NCI-H2081 (cell line): ENCODE measurements at places on chromosomes 6 and 20.

GRCh38 chr6:45599053-45599452 lies 221.3 kb upstream of the SUPT3H start:
- DNase-seq: no peak

- no peak for DNase-seq
These were observed 168.2 kb downstream of the DLL1 start for GRCh38 chr6:170122651-170123050.

- no peak for DNase-seq
These were observed 14.6 kb downstream of the RTN4IP1 start for GRCh38 chr6:106614592-106615257.

DNA sequence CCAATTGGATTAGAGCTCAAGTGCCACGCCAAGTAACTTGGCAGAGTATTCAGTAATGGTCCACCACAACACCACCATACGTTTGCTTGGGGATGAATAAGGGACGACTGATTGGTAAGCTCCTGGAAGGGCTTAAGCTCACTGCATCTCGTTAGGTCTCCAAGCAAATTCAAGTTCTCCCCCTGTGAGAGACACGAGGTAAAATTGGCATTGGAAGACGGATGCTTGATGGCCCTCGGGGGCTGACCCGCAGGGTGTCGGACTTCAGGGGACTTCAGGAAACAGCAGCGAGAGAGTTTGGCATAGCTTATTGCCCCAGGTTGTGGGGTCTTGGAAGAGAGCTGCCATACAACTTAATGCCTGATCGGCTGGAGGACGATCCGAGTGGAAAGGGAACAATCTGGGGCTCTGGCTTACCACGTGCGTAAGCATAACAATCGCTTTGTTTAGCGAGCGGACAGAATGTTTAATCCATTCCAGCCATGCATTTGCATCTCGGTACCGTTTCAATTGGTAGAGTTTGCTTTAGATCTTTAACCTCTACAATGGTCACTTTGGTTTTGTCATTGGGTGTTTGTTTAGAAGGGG lies 4.8 kb upstream of the ZNFX1 start:
- no peak for DNase-seq

DNA sequence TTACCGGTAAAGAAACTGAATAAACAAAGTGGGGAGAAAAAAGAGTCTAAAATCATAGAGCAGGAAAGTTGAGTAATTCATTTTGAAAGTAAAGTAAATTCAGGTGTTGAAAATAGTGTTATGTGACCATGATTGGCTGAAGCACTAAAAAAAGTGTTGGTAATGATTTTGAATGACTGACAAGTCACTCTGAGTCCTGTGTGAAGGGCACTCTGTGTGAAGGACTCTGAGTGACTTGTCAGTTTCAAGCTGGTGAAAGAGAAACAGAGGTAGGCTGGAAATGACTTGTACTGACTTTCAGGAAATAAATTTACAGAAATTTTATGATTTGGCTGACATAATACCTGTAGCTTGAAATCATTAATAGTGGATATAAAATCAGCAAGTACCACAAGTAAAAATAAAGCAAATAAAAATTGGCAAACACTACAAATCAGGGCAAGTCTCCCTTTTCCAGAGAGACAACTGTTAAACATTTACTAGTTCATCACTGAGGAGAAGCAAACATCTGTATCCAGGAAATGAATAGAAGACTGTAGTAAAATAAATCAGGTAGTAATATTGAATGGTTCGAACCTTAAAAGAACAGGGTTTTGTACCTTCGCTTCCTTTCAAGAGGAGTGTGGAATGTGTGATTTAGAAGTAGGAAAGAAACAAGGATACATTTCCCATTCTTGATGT lies 630.6 kb downstream of the GRIK2 start:
- no peak for DNase-seq

GRCh38 chr20:32474967-32475811 lies 109.9 kb downstream of the NOL4L start:
- DNase-seq: no peak

GRCh38 chr6:1091900-1092299 lies 220.0 kb upstream of the FOXQ1 start:
- no peak for DNase-seq

DNA sequence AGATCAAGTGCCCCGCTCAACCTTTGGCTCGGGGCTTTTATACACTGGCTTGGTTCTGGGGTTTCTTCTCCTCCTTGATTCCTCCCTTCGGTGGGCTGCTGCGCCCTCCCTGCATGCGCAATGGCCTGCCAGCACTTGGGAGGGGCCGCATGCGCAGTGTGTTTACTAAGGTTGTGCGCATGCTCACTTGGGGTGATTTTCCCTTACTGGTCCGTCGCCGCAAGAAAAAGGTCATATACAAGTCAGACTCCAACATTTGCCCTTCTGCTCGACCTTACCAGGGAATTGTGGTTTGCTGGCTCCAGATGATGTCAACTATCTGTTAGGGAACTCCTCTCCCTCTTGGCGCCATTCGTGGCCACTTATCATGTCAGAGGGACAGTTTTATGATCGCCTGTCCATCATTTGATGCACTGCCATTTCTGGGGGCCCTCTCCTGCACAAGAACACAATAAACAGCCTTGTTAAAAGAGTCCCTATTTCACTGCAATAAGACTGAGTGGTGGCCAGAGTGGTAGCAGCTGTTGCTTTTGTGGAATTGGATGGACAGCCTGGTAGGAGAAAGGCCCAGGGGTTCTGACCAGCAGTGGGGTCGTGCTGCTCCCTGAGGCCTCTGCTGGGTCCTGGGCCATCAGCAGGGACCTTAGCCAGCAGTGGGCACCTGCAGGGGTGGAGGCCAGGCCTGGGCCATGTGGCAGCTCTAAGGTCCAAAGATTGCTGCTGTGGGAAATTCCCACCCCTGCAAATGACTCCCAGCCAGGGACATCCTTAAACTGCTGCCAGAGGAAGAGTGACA lies 2.8 kb upstream of the LBP start:
- peak; percentile 73 for DNase-seq

GRCh38 chr6:148667395-148667794 lies 79.4 kb upstream of the UST start:
- no peak for DNase-seq

- no peak for DNase-seq
These were observed 225.7 kb downstream of the SAMD5 start for GRCh38 chr6:147734151-147734550.

DNA sequence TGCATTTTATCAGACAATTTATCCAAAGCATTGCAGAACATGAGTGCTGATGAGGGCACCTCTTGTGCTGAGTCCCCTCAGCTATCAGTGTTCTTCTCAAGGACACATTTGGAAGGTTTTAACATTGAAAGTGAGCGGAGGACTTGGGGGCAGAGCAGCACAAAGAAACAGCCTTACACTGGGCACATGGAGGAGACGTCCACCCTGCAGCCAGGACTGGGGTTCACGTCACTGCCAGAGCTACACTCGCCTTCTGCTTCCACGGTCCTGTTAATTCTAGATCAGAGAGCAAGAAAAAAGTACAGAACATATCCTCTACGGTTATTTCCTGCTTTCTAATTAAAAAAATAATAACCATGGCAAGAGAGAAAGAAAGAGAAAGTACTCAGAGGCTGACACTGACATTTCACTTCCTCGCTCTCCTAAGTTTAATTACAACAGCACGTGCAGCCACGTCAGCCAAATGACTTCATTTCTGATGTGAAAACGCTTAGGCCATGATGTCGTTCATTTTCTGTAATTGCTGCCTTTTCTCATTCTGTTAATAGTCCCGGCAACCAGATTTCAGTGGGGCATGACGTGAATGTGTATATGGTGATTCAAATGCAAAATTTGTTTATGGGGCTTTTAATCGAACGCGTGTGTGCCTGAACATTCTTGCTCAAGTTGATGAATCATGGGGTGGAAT lies 5.1 kb downstream of the PRND start:
- DNase-seq: no peak

DNA sequence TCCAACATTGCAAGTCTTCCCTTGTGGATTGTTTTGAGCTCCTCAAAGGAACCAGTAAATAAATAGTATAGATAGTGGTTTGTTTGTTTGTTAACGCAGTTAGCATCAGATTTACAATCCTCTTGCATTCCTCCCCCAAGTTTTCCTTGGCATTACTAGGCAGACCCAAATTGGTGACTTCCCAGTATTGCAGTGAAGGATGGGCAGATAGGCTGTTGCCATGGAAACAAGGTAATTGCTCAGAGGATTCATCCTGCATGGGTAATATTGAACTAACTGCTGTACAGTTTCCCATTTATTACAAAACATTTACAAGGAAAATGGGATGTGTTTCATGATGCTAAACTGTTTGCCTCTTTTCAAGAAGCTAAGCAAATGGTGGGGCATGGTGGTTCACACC lies 477.2 kb downstream of the EPM2A start:
- DNase-seq: no peak

GRCh38 chr20:40954521-40955165 lies 74.0 kb upstream of the TOP1 start:
- no peak for DNase-seq

GRCh38 chr6:131430531-131430930 lies 142.5 kb upstream of the ARG1 start:
- no peak for DNase-seq

- DNase-seq: peak; percentile 32
These were observed 21.5 kb upstream of the AAR2 start for GRCh38 chr20:36214684-36215256.

DNA sequence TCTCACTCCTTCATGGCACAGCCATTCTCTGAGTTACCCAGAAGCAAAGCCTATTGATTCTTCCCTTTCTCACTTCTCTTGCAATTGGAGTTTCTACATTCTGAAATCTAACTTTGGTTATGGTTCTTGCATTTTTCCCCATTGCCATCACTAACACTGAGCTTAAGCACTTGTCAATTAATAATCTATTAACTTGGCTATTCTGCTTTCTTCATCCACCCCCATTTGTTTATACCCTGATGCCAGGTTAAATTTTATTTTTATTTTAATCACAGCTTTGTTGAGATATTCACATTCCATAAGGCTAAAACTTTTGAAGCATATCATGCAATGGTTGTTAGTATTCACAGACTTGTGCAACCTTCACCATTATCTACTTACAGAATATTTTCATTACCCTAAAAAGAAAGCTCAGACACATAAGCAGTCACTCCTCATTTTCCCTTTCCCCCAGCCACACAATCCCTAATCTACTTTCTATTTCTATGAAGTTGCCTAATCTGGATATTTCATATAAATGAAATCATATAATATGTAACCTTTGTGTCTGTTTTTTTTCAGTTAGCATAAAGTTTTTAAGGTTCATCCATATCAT lies 222.3 kb downstream of the UBE3D start:
- no peak for DNase-seq

- DNase-seq: no peak
These were observed 617.0 kb upstream of the ARID1B start for GRCh38 chr6:156160007-156160794.

DNA sequence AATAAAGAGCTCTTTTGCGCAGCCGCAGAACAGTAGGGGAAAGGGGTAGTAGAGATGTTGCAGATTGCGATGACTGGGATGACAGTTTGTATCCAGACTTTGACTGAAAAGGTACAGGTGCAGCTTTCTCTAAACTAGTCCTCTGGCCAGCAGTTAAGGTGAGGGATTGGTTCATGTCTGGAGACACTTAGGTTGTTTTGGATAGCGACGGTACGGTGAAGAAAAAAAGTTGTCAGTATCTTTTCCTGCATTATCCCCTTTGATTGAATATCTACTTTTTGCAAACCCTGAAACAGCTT lies 537 bp downstream of the PRR3 start:
- DNase-seq: no peak

DNA sequence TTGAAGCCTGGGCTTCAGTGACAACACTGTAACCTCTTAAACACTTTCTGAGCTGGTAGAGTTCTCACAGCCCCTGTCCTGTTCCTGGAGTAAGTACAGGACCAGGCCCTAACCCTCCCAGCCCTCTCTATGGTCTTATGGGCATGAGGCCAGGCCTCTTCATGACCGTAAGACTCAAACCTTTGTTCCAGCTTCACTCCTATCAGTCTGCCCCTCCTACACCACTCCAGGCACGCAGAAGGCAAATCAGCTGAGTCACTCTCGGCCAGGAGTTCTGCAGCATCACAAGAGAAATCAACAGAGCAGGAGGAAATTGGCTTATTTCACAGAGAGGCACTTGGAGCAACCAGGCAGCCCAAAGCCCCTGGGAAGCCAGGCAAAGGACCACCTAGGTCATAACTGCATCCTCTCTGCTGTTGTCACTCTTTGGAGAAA lies 25.3 kb upstream of the CHD6 start:
- DNase-seq: peak; percentile 9

DNA sequence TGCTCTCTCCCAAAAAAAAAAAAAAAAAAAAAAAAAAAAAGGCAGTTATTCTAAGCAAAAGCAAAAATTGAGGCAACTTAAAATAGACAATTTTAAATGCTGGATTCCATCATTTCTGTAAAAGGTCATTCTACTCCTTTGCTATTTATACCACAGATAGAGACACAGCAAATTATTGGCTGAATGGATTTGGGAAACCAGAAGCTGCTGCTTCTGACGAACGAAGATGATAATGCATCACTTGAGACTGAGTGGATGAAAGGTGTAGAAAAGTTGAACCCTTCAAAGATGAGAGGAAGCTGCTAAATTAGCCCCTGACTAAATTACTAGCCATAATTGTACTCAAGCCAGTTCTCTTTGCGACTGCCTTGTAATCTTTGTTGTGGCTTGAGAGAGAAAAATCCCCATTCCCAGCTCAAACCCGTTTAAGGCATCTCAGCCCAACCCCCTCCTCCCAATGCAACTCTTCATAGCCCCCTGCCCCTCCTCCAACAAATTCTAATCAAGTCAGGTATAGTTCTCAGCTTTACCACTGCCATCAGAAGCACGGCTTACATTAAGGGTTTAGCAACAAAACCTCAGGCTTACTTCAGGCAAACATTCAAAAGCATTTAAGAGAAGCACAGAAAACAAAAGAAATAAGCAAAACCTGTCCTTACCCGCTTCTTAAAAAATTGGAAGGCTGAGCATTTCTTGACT lies 1.0 kb downstream of the SGK1 start:
- DNase-seq: no peak

GRCh38 chr6:131443514-131443913 lies 129.5 kb upstream of the ARG1 start:
- no peak for DNase-seq

GRCh38 chr6:41257369-41258195 lies 28.9 kb downstream of the TREM1 start:
- peak; percentile 34 for DNase-seq

DNA sequence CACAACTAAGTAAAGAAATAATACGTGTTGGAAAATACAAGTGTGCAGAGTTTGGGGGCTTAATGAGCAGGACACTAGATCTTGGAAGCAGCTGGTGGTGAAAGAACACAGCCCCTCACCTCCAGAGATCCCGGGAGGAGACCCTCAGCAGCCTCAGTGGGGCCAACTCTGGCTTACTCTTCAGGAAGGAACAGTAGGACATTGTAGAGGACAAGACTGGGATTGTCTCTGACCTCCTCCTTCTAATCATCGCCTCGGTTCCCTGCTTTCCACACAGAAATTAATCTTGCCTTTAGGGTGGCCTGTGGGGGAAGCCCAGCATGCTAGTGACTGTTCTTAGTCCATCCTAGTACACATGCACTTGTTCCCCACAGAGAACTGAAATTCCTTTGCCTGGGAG lies 130.7 kb downstream of the AKAP7 start:
- DNase-seq: no peak

GRCh38 chr6:83860359-83860755 lies 868 bp downstream of the CYB5R4 start:
- DNase-seq: no peak
